ENCODE measurements at places on chromosomes 16 and 17. TPM values are rescaled to one million over a fixed set of nuclear protein-coding genes. Genes with fewer than 3 reads are reported as not detected.
A peak's percentile ranks its signal among the peaks of the same experiment; 100 is the strongest.

- DNase-seq: peak; percentile 32
Observed at GRCh38 chr17:30104575-30105339, 11.9 kb upstream of the NSRP1 start.

DNA sequence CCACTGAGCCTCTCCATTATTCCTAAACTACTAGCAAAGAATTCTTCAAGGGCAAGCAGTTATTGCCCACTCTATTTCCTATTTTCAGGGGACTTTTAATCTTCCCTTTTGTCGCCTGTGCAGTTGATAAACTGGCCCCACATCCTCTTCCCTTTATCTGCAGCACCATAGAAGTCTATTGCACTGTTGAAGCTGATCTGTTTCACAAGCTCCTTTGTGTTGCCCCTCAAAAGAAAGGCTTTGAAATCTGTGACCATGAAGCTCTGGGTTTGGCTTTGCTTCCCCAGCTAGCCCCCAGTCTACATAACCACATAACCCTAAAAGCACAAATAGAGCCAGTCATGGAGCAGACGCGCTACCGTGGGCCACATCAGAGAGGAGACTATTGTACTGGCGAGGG, 37.1 kb downstream of the CDRT15 start:
- no peak for DNase-seq

- no peak for DNase-seq
Observed at GRCh38 chr17:60548990-60549389, 22.9 kb upstream of the APPBP2 start.

DNA sequence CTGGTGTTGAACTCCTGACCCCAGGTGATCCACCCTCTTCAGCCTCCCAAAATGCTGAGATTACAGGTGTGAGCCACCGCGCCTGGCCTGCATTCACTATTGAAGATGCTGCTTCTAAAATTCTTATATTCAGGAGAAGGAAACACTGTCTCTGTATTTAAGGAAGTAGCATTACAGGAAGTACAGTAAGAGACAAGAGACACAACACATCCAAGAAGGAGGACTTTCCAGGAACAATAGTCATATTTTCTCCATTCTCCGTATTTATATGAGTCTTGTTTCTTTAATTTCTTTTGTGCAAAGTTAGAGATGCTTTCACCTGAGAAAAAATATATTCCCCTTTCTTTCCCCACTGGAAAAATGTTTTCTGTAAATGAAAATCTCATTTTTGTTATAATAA, 18.3 kb upstream of the ABCA3 start:
- DNase-seq: no peak

GRCh38 chr17:81929253-81930141, 2.0 kb upstream of the MAFG start:
- no peak for DNase-seq

GRCh38 chr16:66950971-66951790, 9.9 kb upstream of the CES3 start:
- no peak for DNase-seq

- DNase-seq: no peak
Observed at GRCh38 chr17:19331134-19331533, 31.4 kb downstream of the B9D1 start.

- DNase-seq: no peak
Observed at GRCh38 chr17:41935641-41936040, 5.2 kb downstream of the ODAD4 start.

DNA sequence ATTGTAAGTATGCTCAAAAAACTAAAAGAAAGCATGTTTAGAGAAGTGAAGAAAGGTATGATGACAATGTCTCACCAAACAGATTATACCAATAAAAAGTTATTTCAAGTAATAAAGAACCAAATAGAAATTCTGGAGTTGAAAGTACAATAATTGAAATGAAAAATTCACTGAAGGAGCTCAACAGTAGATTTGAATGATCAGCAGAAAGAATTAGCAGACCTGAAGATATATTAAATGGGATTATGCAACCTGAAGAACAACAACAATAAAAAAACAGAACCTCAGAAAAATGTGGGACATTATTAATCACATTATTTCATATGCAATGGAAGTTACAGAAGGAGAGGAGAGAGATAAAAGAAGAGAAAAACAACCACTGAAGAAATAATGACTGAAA, 57.6 kb downstream of the ABCA8 start:
- no peak for DNase-seq

DNA sequence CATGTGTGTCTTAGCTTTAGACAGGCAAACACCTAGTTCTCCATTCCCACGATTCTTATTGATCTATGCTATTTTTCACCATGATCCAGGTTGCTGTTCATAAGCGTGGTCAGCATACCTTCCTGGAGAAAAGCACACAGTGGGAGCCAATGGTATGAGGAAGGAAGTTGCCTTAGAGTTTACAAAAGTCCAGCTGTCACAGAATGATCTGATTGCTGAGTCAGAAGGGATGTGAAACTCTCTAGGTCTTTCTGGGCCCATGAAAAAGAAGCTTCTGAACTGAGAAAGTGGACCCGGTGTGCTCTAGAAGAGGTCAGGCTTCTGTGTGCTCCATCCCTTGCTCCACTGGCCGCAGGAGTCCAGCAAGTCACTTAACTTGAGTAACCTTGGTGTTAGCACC, 71.0 kb upstream of the CCL1 start:
- DNase-seq: no peak

DNA sequence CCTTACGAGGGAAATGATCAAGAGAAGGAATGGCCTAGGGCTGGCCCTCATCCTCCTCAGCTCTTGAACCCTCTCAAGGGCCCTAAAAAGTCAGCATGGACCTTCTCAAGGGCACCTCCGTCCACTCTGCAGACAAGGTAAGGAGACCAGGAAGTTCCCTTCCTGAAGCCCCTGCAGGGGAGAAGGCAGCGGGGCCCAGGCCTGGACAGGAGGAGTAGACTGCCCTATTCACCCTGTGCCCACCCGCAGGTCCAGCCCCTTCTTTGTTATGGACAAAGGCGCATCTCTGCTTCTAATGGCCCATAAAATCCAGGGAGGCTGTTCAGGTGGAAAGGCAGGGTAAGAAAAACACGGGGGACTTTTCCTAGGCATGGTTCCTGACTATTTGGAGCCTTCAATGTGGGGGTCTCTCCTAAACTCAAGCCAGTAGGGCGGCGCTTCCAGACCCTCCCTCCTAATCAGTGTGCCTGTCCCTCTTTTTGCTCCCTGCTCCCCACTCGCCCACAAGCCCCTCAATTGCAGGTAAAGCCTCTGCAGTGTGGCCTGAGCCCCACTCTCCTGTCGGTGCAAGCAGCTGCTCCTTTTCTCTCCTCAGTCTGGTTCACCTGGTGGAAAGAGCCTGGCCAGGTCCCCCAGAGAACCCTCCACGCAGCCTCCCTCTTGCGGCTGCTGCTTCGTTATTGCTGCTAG, 28.2 kb downstream of the AXIN2 start:
- DNase-seq: no peak

GRCh38 chr17:74919440-74920305, 3.4 kb downstream of the USH1G start:
- DNase-seq: no peak

DNA sequence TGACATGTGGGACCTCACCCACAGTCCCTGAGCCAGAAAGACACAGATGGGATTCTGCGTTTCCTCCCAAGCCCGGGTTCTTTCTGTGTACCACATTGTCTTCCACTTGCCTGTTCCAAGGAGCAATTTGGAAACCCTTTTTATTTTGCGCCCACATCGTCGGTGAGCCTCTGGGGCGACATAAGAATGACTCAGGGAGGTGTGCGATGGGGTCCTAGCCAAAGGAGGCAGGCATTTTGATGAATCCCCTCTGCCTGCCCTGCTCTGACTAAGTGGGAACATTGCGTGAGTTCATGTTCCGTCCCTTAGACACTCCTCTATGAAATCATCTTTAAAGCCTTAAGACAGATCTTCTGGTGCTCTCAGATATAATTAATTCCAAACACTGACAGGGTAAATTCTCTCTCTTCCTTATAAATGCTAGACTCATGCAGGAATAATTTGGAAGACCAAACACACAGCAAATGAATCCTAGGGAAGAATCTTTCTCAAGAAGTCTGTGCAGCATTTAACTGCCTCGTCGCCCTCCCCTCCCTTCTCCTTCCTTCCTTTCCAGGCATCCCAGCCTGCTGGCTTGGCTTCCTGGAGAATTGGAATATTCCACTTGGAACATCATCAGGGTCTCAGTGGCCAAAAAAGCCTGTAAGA, 52.7 kb upstream of the FOXF1 start:
- DNase-seq: no peak

GRCh38 chr16:21060027-21060510, 90.6 kb downstream of the DNAH3 start:
- DNase-seq: no peak

- no peak for DNase-seq
Observed at GRCh38 chr17:42409523-42410318, 13.3 kb downstream of the CAVIN1 start.

- DNase-seq: no peak
Observed at GRCh38 chr17:35676441-35676840, 55.0 kb upstream of the RASL10B start.

GRCh38 chr16:53207810-53208752, 153.3 kb downstream of the CHD9 start:
- DNase-seq: no peak

GRCh38 chr16:89410794-89411309, 79.5 kb downstream of the ANKRD11 start:
- DNase-seq: no peak

GRCh38 chr16:56068816-56069215, 122.5 kb upstream of the GNAO1 start:
- DNase-seq: no peak

DNA sequence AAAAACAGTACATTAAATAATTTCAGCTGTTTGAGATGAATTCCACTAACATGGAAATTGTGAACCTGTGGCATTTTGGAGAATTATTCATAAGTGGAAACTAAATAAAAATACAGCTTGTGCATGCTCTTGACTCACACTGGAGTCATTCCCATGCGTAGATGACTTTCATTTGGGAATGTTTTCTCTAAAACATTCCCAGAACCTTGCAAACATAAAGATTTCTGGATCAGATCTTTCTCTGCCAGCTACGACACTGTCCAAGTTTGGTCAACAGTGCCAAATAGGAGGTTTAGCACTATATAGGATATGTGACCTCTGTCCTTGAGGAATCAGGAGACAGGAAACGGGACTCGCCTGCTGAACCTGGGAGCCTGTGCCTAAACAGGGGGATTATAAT, 400.9 kb downstream of the SLC39A11 start:
- no peak for DNase-seq

DNA sequence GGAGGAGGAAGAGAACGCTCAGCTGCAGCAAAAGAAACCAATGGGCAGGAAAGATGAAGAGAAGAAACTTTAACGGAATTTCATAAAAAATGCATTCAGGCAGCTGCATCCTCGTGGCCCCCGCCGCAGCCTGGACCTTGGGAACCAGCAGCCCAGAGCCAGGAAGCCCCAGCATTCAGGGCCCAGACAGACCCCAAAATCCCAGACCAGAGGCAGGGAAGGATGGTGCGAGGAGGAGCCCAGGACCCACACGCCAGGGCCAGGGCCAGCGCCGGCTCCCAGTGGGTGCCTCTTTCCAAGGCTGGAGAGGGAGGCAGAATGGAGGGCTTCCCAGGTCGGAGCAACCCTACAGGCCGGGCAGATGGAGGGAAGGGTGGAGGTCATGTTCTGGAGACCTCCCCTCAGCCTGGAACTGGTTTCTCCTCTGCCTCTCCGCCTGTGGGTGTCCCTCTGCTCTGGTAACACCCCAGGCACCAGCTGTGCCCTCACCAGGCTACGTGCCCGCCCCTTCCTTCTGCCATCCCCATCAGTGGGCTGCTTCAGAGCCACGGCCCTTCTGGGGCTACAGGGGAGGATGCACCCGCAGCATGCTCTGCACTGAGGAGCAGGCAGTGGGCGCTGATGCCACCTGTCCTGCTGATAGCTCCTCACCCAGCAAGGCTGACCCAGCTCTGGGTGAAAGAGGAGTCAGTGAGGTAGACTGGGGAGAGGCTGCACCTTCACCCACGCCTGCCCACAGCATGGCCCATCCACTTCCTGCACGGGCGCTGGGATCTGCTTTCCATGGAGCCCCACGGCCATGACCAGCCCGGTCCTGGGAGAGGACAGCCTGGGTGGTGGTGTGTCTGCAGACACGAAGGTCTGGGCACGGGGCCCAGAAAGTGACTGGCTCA, 1.2 kb upstream of the MIF4GD start:
- DNase-seq: no peak

DNA sequence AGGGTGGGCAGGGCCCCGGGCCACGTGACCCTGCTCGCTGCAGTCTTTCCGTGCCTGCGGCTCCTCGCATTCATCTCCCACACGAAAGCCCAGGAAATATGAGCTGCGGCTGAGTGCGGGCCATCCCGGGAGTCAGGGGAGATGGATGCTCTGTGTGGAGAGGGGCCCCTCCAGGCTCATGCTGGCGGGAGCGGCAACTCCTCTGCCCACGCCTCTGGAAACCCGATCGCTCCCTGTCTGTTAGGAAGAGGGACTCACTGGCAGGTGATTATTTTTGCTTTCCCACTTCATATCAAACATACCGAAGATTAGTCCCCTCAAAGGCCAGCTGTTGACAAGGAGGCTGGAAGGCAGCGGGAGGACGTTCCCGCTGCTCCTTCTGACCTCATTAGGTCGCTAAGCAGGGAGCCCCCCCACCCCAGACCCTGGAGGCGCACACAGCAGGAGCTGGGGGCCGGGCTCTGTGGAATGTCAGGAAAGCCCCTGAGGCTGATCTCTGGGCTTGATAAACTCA, 228.5 kb downstream of the FOXL1 start:
- DNase-seq: no peak

DNA sequence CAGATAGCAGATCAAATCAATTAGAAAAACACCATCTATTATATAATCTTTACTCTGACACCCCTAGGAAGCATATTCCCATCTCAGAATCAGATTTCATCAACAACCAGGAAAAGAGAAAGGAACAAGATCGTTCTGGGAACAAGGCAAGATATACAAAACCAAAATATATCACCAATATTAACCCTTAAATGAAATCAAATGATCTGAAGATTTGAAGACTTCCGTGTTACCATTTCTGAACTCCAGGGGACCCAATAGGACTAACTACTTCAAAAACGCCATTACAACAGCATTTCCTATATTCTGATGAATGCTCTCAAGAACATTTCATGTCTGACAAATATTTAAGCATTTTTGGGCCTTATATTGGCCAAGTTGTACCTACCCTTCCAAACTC, 624.2 kb upstream of the ZFHX3 start:
- no peak for DNase-seq

- no peak for DNase-seq
Observed at GRCh38 chr17:70804161-70804560, 634.8 kb downstream of the KCNJ2 start.

Gene IL34
- 0.34 TPM for total RNA-seq

Gene GNGT2
- 3.0 TPM for total RNA-seq

Gene ENO3
- 17.6 TPM for total RNA-seq

Gene CORO1A
- 665 TPM for total RNA-seq

Gene SLC13A2
- total RNA-seq: not detected

Gene AATF
- total RNA-seq: 47.8 TPM

Gene AOC2
- total RNA-seq: 1.9 TPM

Gene EXOSC6
- total RNA-seq: 31.6 TPM

Gene GRIN2A
- not detected for total RNA-seq

Gene CD79B
- total RNA-seq: 19.5 TPM

Gene BCL6B
- total RNA-seq: not detected

Gene FDXR
- 8.7 TPM for total RNA-seq

All from T-helper 17 cell (primary cell).